ENCODE measurements at places on chromosomes 12 and 14. TPM values are rescaled to one million over a fixed set of nuclear protein-coding genes. Genes with fewer than 3 reads are reported as not detected.

DNA sequence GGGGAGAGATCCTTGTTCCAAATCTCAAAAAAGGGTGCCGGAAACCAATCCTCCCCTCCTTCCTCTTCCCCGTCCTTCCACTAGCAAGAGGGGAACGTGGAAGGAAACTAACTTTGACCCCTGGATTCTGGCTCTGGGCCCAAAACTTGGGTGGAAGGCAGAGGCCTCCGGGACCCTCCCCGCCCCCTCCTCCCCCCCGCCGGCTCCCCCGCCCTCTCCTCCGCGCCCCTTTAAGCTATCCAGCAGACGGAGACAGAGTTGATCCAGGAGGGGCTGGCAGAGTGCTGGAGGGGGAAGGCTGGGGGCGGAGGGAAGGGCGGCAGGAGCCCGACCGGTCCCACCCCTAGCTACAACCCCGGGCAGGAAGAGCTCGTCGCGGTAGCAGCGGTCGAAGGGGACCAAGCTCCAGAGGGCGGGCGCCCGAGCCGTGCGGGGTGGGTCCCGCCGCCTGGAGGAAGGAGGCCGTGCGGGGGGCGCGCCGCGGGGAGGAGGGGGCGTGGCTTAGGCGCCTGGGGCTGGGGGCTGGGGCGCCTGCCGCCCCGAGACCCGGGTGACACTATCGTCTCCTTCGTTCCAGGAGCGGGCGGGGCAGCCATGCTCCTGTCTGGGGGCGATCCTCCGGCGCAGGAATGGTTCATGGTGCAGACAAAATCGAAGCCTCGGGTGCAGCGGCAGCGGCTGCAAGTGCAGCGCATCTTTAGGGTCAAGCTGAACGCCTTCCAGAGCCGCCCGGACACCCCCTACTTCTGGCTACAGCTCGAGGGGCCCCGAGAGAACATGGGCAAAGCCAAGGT, at the start of gene NYNRIN:
TSS of gene NYNRIN (plus strand) at position 351 of the 794 bp plus-strand sequence. CDS start at position 595, 244 bp downstream.
- peak; percentile 76 for DNase-seq

GRCh38 chr14:59265808-59266207, 77.3 kb downstream of the DAAM1 start:
- no peak for DNase-seq

DNA sequence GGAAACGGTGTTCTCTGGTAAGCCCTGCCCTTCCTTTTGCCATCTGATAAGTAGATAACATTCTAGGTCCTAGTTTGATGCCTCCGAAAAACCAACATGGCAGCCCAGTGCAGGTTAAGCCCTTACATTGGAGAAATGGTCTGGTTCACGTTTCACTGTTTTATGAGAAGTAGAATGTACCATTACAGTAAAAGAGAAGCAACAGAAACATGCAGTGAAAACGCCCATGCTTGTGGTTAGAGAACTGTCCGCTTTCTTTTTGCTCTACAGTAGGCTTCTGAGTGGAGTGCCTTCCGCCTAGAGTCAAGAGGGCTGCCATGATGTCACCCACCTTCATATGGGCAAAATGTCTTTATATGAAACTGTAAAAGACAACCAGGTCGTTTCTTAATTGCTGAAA, 190.4 kb upstream of the BCL2L14 start:
- DNase-seq: no peak

GRCh38 chr14:28653521-28653920, 113.1 kb upstream of the FOXG1 start:
- no peak for DNase-seq

GRCh38 chr12:110338754-110339153, 57.7 kb downstream of the ATP2A2 start:
- DNase-seq: no peak

GRCh38 chr14:50740856-50741255, 72.8 kb upstream of the SAV1 start:
- DNase-seq: no peak

GRCh38 chr12:581321-581720, 81.9 kb downstream of the NINJ2 start:
- DNase-seq: no peak

DNA sequence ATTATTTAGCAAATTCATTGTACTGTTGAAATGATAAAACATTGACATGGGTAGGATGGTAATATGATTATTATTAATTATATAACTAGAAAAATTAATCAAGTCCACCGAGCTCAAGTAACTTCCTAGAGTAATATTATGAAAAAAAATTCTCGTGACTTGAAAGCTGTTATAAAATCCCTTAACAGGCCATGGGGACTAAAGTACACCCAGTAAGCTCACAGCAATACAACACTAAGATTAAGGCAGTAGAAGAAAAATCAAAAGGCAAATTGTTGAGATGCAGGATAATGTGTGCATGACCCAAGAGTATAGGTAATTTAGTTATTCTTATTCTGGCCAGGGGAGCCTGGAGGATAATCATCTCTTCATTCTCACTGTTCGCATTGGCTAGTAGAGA, 162.6 kb upstream of the LRIG3 start:
- DNase-seq: no peak

GRCh38 chr12:129169928-129170327, 316.6 kb downstream of the GLT1D1 start:
- DNase-seq: no peak

DNA sequence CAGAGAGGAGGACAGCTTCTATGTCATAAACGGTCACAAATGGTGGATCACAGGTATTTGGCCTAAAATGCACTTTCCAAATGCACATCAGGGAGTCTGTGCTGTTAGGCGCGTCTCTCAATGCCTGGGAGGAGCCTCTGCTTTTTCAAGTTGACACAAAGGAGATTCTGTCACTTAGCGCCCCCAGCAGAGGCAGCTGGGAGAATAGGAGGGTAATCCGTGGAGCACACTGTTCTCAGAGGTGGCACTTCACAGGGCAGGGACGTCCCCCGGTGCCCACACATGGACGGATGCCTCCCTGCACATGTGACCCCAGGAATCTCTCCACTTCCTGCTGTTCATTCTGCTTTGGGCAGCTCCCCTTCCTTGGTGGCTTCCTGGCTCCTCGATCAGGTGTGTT, 19.4 kb upstream of the ALDH2 start:
- no peak for DNase-seq

GRCh38 chr12:13007496-13008233, 7.6 kb upstream of the HEBP1 start:
- no peak for DNase-seq

DNA sequence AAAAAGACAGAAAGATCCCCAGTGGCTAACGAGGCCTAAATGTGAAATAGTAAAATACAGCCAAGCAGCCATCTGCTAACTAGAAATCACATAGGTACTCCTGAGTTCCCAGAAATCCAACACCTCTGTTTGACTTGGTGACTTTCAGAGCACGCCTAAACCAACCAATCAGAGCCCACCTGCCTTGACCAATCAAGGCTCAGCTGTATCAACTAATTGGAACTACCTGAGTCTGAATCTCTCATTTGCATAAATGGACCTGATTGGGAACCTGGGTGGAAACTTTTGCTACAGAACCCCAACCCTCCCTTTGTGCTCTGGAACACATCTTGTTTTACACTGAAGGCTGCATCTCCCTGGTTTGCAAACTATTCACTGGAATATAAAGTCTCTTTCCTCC, 5.1 kb upstream of the TCL1B start:
- DNase-seq: no peak

- DNase-seq: no peak
Measured at GRCh38 chr12:115093261-115093660, 409.3 kb upstream of the TBX3 start.

DNA sequence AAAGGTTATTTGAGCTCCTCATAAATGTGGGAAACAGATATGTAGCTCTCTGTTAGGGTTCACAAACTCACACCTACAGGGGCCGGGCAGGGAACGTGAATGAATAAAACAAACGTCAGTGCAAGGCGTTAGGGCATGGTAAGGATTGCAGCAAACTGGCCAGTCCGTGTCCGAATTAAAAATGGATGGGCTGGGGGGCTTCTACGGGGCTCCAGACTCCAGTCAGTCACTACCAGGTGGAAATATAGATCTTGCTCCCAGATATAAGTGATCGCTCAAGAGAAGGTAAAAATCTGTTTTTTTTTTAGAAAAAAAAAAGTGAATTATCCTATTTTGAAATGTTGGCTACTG, 333.1 kb downstream of the MED13L start:
- no peak for DNase-seq

- DNase-seq: no peak
Measured at GRCh38 chr14:74569806-74570591, 42.0 kb downstream of the LTBP2 start.

GRCh38 chr12:123961585-123962345, 10.9 kb downstream of the CCDC92 start:
- no peak for DNase-seq

DNA sequence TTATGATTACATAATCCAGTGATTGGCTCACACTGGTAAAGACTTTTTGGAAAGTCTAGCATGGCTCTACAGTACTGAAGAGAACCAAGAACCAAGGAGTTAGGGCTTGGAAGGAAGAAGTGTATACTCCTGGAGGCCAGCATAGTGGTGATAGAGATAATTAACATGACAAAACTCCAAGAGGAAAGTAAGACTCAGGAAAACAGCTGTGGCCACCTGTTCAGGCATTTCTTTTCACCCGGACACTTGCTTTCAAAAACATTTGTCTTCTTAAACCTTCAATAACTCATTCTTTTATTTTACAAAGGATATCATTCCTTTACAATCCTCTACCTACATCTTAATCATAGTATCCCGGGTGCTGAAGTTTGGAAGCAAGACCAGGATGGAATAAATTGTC, 50.9 kb downstream of the KLHL28 start:
- no peak for DNase-seq

DNA sequence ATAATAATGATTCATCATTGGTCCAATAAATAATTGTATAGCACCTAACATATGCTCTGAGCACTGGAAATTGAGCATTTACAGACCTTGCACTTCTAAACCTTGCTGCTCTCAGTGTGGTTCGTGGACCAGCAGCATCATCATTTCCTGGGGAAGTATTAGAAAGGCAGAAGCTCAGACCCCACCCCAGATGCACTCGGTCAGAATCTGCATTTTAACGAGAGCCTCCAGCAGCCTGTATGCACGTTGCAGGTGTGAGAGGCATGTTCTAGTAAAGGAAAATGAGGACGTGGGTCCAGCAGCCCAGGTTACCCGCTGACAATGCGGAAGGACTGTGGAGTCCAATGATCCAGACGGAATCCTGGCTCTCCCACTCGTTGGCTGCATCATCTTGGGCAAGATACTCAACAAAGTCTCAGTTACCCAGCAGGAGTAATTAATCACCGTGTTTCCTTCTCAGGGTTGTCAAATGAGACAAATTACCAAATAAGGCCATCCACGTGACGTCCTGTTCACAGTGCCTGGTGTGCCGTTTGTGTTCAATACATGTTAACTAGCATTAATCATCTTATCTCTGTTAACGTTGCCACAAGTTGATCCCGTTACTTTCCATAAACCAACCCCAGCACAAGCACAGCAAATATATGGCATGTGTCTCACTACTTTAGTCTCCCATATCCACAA, 49.2 kb upstream of the CCND2 start:
- no peak for DNase-seq

DNA sequence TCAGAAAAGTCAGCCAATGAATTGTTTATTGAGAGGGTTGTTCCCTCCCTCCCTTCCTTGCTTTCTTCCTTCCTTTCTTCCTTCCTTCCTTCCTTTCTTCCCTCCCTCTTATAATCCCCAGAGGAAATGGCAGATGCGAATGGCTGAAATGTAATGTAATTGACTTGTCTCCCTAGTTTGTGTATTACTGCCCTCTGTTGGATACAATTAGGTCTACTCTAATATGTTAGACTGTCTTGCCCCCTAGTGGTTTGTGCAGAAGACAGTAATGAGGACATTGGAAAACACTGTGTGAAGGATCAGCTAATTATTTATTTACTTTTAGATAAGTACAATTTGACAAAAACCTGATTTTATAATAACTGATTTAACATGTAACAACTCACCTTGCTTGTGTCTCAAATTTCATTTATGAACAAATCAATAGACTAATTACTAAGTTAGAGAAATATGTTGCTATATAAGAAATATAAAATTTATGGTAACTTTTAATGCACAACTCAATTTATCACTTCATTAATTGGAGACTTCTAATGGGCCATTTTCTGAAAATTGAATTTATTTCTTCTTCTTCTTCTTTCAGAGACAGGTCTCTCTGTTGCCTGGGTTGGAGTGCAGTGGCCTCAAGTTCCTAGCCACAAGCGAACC, 229.8 kb upstream of the LRIG3 start:
- DNase-seq: no peak

DNA sequence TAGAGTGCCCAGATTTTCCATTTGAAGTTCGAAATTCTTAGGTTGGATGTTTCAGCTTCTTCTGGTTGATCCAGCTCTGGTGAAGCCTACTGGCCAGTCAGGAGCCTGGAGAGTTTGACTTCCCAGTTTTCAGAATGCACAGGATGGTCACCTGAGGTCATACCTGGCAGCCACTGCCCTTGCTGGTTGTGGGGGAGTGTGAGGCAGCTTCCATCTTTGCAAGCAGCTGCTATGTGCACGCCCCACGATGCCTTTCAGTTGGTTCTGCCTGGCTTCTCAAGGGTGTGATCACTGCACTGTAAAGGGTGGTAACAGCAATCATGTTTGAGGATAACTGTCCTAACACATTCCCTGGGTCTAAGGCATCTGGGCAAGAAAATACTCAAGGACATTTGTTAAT, 15.4 kb downstream of the CCDC92 start:
- no peak for DNase-seq

DNA sequence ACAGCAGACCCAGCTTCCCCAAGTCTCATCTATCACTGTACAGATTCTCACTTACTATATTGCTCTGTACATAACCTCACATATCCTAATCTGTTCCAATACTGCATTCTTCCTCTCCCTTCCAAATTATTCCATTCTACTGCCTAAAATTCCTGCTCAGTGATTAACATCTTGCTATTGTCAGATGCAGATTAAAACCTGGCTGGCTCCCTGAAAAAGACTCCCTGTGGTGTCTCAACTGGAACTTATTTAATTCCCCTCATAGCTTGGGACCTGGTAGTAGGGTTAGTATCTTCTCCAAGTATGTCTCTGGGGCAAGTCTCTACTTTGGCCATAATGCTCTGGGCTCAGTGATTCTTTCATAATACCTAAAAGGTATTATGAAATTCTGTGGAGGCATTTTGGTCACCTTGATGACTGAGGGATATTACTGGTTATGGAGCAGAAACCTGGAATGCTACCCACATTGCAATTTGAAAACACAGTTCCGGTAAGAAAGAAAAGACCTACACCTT, 55.8 kb downstream of the PAWR start:
- no peak for DNase-seq

The LRRC43 gene
- 0.70 TPM for total RNA-seq

The SERPINA1 gene
- 9.1 TPM for total RNA-seq

The NGB gene
- total RNA-seq: not detected

The ALDH2 gene
- 382 TPM for total RNA-seq

The OASL gene
- total RNA-seq: 0.08 TPM

The HOXC9 gene
- total RNA-seq: not detected

The TBC1D30 gene
- 0.35 TPM for total RNA-seq

The E2F7 gene
- total RNA-seq: 0.14 TPM

The TAS2R8 gene
- total RNA-seq: not detected

The HPD gene
- total RNA-seq: 2.3 TPM

The CMKLR1 gene
- total RNA-seq: 10.6 TPM
